ENCODE measurements at places on chromosomes 6 and 20.

GRCh38 chr6:22295145-22295544, 1.7 kb downstream of the PRL start:
- no peak for DNase-seq

DNA sequence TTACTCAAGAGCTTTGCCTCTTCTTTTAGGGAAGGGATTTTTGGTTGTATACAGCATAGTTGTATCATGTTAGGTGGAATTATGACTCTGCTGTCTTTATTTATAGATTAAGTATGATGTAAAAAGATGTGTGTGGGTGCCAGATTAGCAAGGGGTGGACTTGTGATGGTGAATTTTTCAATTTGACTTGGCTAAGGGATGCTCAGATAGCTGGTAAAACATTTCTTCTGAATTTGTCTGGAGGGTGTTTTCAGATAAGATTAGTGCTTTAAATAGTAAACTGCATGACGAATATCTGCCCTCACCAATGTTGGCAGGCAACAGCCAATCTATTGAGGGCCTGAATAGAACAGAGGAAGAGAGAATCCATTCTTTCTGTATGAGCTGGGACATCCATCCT, 173.3 kb upstream of the TNFAIP3 start:
- DNase-seq = no peak

DNA sequence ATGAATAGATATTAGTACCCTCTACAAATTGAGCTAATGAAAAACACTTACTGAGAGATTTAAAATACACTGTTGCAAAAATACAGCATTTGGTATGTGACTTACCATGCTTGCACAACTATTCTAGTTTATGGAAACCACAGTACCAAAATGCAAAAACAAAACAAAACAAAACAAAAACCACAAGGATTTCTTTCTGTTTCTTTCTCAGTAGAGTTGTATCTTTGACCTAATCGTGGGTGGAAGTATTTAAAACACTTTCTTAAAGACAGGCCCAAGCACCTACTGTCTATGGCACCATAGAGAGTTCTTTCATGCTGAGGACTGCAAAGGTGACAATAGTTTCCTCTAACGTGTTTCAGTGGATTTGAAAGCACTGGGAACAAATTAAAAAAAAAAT, 95.3 kb upstream of the C6orf118 start:
- DNase-seq = no peak

GRCh38 chr6:156980515-156980914, 203.3 kb downstream of the ARID1B start:
- no peak for DNase-seq

DNA sequence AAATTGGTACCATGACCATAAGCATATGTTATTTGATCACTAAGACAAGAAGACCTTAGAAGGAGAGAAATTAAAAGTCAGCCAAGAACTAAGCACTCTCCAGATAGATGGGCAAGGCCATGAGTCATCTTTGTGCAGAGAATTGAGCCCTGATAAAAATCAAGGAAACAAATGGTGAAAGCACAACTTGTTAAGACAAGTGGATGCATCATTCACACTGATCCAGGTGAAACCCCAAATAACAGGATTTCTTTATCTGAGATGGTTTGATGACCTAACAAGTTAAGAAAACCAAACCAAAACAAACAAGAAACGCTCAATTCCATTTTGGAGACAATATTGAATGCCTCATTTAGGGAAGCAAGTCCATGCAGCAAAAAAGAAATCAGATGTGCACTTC, 121.6 kb downstream of the ADAT2 start:
- DNase-seq = no peak

- no peak for DNase-seq
Observed at GRCh38 chr6:136703331-136703865, 88.9 kb downstream of the MAP3K5 start.

DNA sequence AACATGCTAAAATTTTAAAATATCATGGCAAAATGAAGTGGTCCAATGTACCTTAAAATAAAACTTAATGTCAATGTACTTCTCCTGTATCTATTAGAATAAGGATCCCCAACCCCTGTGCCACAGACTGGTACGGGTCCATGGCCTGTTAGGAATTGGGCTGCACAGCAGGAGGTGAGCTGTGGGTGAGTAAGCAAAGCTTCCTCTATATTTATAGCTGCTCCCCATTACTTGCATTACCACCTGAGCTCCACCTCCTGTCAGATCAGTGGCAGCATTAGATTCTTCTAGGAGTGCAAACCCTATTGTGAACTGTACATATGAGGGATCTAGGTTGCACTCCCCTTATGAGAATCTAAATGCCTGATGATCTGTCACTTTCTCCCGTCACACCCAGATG, 86.0 kb downstream of the SLC16A10 start:
- no peak for DNase-seq

DNA sequence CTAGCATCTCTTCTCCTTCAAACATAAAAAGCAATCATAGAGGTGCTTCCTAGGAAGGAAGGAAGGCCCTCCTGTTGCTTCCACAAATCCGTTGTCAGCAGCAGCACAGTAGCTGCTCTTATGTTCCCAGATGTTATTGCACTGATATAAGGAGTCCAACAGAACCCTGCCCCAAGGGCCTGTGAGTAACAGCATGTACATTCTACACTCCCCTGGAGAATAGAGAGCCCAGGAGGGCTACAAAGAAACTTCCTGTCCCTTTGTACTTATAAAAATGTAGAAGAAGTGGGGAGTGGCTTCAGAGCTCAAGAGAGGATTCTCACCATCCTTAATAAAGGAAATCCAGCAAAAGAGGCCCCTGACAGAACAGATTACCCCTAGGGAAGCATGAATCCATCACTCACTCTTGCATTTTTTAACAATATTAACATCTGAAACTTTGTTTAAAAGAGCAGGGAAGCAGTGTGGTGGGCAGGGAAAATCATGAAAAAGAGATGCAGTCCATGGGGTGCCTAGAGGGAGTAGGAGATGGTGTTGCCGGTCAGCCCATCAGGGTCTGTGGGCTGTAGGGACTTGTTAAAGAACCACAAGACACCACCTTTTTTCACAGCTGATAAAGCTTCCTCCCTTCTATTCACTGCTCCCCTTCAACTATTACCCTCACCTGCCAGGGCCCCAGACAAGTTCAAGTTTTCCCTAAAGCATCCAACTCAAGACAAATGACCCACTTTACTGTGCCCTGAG, 104.5 kb upstream of the ADGRF1 start:
- no peak for DNase-seq

GRCh38 chr20:62950741-62951140, 1.8 kb upstream of the SLC17A9 start:
- DNase-seq = no peak

- DNase-seq = no peak
Observed at GRCh38 chr6:148983966-148984365, 237.1 kb downstream of the UST start.

DNA sequence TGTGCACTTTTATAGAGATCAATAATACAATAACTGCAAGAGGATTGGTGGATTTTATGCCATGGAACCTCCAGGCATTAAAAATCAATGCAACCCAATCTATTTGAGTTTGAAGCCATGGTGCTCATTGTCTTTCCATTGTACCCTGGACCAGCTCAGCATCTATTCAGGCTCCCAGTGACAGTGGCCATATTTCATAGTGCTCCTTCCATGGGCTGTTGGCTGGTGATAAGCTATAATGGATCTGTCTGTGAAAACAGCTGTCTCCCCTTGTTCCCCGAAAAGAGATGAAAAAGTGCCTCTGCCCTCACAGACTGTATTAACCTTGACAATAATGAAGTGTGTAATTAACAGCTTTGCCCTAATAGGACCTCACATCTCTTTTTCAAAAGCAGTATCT, 74.3 kb downstream of the LAMP5 start:
- no peak for DNase-seq

GRCh38 chr20:44990957-44991356, 24.6 kb downstream of the STK4 start:
- no peak for DNase-seq

Measured in AG09319 (cell line).